Lower lobe of right lung (tissue), 2 donors: ENCODE measurements at places on chromosomes 3 and 15. TPM values are rescaled to one million over a fixed set of nuclear protein-coding genes. Genes with fewer than 3 reads are reported as not detected.

PLA2G4D gene
- total RNA-seq = not detected

DNA sequence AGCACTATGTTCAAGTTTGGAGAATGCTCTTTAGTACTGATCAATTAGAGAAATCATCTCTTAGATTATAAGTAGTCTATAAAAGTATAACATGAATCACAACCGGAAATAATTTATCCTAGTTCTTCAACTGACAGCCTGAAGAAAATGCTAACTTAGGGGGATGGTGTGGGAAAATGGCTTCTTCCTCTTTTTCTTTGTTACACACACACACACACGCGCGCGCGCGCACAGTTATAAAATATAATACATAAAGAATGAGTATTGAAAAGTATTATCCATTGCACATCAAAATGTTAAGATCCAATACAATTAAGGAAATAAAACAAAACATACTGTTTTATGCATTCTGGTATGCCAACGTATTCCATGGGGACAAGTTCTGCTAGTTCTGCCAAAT is 11.2 kb upstream of the GTF2A2 start:
- peaks cover 98% of the 10 kb centered on the region for H3K36me3 ChIP-seq
- no peak overlapping the region for H3K4me3 ChIP-seq
- no peaks in the 10 kb centered on the region for H3K4me1 ChIP-seq
- DNase-seq = no peak

DNA sequence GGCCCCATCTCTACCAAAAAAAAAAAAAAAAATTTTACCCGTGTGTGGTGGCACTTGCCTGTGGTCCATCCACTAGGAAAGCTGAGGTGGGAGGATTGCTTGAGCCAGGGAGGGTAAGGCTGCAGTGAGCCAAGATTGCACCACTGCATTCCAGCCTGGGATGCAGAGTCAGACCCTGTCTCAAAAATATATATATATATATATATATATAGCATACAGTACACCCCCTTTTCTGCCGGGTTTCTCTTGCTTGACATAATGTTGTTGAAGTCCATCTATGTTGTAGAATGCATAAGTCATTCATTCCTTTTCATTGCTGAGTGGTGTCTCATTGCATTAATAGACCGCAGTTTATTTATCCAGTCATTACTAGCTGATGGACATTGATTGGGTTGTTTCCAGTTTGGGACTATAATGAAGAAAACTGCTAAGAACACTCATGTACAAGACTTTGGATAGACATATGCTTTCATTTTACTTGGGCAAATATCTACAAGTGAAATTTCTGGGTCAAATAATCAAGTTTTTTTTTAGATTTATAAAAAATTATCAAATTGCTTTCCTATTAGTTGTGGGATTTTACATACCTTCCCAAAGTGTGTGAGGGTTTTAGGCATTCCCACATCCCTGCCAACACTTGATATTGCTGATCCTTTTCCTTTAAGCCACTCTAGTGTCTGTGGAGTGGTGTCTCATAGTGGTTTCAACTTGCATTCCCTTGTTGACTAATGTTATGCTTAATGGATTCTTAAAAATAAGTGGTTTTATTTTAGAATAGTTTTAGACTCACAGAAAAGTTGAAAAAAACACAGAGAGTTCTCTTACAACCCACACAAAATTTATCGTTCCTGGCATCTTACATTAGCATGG is 2.1 kb upstream of the PRR20G start:
- H3K4me3 ChIP-seq = no peak overlapping the region
- H3K27me3 ChIP-seq = peaks cover under 1% of the 10 kb centered on the region
- H3K27ac ChIP-seq = no peak overlapping the region

- H3K36me3 ChIP-seq = no peaks in the 10 kb centered on the region
- H3K27ac ChIP-seq = no peak overlapping the region
- H3K4me3 ChIP-seq = no peak overlapping the region
- DNase-seq = no peak
These were observed 83.5 kb downstream of the EOMES start for GRCh38 chr3:27638594-27638993.

- no peaks in the 10 kb centered on the region for H3K36me3 ChIP-seq
- no peak overlapping the region for H3K4me3 ChIP-seq
- DNase-seq = no peak
- H3K27ac ChIP-seq = no peak overlapping the region
- no peaks in the 10 kb centered on the region for H3K27me3 ChIP-seq
These were observed 313.2 kb downstream of the AGBL1 start for GRCh38 chr15:86392874-86393273.

DNA sequence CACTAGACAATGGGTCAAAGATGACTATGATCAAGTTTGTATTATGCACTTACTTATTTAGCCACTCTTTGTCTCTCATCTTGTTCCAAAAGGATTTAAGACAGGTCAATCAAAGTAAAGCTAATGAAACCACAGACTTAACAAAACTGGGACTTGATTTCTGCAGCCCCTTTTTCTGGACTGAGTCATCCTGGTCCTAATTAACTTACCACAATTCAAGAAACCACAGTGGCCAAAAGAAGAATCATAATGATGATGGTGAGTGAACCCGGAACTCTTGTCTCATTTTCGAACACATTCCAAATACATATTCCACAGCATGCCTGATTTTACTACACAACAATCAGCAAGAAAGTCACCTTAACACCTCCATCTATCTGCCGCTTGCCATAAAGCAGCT is 1333.0 kb downstream of the ROBO1 start:
- no peaks in the 10 kb centered on the region for H3K27me3 ChIP-seq
- no peaks in the 10 kb centered on the region for H3K4me1 ChIP-seq
- H3K27ac ChIP-seq = no peak overlapping the region
- DNase-seq = no peak
- no peak overlapping the region for H3K4me3 ChIP-seq
